ENCODE measurements at places on chromosomes 7 and 10. TPM values are rescaled to one million over a fixed set of nuclear protein-coding genes. Genes with fewer than 3 reads are reported as not detected.

DNA sequence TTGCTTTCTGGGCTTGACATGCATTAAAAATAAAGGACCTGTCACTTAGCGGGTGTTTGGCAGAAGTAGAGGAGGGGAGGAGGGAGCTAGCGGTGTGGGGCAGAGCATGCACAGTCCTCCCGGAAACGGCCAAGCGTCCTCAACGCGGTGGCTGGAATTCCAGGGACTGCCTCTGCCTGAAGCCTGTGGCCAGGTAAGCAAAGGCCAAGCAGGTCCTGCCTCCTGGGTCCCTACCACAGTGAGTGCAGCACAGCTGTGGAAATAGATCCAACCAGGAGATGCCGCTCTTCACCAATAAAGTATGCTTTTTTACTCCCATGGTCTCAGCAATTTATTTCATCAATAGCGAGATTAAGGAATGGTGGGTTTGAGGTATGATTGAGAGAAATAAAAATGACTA, 323.4 kb downstream of the WDR37 start:
- H3K27ac ChIP-seq = no peak overlapping the region
- no peaks in the 10 kb centered on the region for H3K4me1 ChIP-seq
- no peak for DNase-seq
- no peak overlapping the region for H3K4me3 ChIP-seq
- H3K36me3 ChIP-seq = no peaks in the 10 kb centered on the region
- H3K27me3 ChIP-seq = peaks cover 90% of the 10 kb centered on the region

GRCh38 chr7:91789558-91789957, 90.9 kb downstream of the MTERF1 start:
- H3K27me3 ChIP-seq = no peaks in the 10 kb centered on the region
- no peaks in the 10 kb centered on the region for H3K4me1 ChIP-seq
- no peak overlapping the region for H3K4me3 ChIP-seq
- H3K27ac ChIP-seq = no peak overlapping the region
- H3K36me3 ChIP-seq = no peaks in the 10 kb centered on the region

DNA sequence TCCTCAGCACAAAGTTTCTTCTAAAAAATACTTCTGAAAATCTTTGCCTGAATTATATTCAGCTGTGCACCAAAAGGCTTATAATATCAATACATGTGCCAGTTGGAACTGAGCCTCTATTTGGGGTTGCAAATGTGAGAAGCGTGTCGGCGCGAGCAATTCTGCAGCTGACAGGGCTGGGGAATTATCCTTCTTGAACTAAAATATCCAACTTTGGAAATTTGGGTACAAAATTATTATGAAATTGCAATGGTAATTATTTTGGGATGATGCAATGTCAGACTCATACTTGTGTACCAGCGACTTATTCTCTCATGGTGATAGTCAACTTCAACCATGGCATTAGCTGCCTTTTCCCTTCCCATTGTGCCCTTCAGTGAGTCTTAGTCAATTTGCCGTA, 507.0 kb upstream of the KLF6 start:
- H3K4me1 ChIP-seq = no peaks in the 10 kb centered on the region
- no peak for DNase-seq
- no peaks in the 10 kb centered on the region for H3K36me3 ChIP-seq
- no peak overlapping the region for H3K4me3 ChIP-seq

GRCh38 chr10:109770663-109771062, 152.6 kb downstream of the XPNPEP1 start:
- no peak overlapping the region for H3K4me3 ChIP-seq
- H3K4me1 ChIP-seq = no peaks in the 10 kb centered on the region
- no peaks in the 10 kb centered on the region for H3K36me3 ChIP-seq
- no peak for DNase-seq
- no peaks in the 10 kb centered on the region for H3K27me3 ChIP-seq
- H3K27ac ChIP-seq = no peak overlapping the region

SPDYE18 gene
- not detected for total RNA-seq

AOAH gene
- 1.9 TPM for total RNA-seq

ASZ1 gene
- total RNA-seq = not detected

BMPER gene
- 2.9 TPM for total RNA-seq

Data from left ventricle myocardium inferior (tissue), 1 donor.